ENCODE measurements at places on chromosomes 16 and 17.
A peak's percentile ranks its signal among the peaks of the same experiment; 100 is the strongest.

DNA sequence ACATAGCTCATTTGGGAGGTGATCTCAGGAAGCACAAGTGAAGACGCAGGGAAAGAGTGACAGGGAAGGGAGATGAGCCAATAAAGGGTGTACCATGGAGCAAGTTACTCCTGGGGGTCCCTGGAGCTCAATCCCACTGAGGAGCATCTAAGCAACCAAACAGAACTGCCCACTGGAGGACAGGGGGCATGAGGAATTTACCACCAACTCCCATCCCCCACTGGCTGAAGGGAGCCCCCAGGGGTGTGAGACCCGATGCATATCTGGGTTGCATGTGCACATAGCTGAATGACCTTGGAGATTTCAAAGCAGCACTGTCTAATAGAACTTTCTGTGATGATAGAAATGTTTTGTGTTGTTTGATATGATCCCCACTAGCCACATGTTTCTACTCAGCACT, 29.6 kb downstream of the C16orf82 start:
- no peak for DNase-seq

GRCh38 chr17:34721326-34721725, 141.9 kb downstream of the TMEM132E start:
- no peak for DNase-seq

- DNase-seq, result no peak
Measured at GRCh38 chr16:8203101-8203500, 387.2 kb downstream of the TMEM114 start.

DNA sequence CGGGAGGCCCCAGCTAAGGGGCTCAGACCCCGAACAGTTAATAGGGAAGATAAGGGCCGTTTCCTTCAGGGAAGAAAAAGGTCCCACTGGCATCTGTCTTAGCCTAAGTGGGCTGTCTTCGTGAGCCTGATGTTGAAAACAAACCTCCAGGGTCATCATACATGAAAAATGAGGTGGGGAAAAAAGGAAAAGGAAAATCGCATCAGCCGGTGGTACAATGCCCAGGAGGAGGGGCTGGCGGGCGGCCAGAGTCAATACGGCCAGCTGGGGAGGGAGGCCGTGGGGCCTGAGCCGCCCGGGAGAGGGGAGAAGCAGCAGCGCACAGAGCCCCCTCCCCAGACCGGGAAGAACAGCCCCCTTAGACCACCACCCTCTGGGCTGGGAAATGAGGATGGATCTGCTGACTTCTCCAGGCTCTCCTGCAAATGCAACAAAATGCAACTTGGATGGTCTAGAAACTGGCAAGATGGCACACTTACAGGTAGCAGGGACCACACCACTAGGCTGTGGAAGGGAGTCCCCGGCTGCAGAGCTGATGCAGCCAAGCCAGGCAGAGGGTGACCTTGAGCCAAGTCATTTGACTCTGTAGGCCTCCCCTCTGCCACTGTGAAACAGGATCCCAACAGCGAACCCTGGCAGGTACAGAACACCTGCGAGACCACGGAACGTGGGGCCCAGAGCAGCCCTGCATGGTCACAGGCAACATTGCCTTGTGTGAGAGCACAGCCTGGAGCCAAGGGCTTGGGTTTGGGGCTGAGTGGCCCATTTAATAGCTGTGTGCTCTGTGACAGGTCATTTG, 448.5 kb downstream of the SOX9 start:
- no peak for DNase-seq

DNA sequence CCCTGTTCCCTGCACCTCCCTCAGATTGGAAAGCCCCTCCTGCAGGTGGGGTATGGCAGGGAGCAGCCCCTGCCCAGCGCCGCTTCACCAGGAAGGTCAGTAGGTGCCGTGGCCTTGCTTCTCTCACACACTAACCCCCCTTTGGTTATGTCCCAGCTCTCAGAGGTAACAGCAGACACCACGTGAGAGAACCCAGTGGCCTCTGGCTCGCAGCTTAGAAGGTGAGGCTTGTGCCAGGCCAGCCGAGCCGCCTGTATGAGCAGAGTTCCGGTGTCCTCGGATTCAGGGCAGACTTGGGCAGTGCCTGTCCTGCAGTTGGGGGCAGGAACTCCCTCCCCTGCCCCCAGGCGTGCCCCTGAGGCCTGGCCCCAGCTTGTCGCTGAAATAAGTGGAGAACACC, 47.1 kb downstream of the PRMT7 start:
- no peak for DNase-seq

- peak; percentile 46 for DNase-seq
Measured at GRCh38 chr17:39461926-39462569, 762 bp downstream of the CDK12 start.

- DNase-seq, result no peak
Measured at GRCh38 chr17:81443269-81443668, 48.0 kb downstream of the BAHCC1 start.

- no peak for DNase-seq
Measured at GRCh38 chr17:8447799-8448198, 12.1 kb downstream of the NDEL1 start.

DNA sequence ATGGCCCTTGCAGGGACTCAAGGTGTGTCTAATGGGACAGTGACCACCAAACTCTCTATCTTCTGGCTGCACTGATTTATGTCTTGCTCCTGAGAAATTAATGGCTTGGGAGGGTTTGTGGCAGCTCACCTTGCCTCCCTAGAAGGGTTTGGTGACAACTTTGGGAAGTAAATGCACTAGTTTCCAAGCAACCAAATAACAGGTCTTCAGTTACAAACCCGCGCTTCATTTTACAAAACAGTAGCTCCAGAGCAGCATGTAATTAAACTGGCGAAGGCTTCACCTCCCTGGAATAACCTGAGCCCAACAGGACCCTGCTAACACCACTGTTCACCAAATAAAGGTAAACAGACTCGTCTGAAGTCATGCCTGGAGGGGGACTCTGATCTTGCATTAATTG, 318.3 kb downstream of the SLC39A11 start:
- DNase-seq, result no peak

Measured in midbrain (tissue), 1 donor.